ENCODE measurements at places on chromosomes 3 and 15.
A peak's percentile ranks its signal among the peaks of the same experiment; 100 is the strongest.

- no peak for DNase-seq
Observed at GRCh38 chr3:70979983-70980645, 603.4 kb downstream of the FOXP1 start.

DNA sequence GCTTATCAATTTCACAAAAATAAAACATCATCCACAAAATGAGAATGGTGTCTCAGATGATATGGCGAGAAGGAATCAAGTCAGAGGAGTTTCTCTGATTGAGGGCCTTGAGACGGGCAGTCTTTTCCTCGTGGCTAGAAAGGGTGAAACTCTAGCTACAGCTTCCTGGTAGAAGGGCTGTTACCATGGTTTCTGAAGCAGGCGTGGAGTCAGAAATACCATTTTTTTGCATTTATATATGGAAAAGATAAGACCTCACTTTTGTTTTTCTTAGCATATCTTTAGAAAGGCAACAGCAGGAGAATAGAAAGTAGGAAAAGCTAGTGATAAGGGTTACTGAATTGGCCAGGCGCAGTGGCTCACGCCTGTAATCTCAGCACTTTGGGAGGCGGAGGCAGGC, 17.3 kb upstream of the SAMD7 start:
- no peak for DNase-seq

- no peak for DNase-seq
Observed at GRCh38 chr3:129485721-129486663, 42.4 kb upstream of the RHO start.

DNA sequence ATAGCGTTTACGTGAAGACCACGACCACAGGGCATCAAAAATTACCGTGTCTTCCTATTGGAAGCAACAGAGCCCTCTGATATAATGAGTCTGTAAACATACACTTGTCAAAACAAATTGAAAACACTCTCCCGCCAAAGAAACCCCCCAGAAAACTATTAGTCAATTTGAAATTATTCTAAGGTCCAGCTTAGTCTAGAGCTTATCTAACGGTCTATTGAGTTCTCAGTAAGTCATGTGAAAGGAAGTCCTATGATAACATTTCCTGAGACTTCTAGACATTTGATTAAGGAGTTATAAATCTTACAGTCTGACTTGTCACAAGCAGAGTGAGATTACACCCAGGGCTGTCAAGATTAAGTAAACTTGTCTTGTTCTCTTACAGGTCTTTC, 356.3 kb downstream of the FOXP1 start:
- no peak for DNase-seq

GRCh38 chr3:125072301-125072700, 16.5 kb upstream of the HEG1 start:
- DNase-seq = no peak

DNA sequence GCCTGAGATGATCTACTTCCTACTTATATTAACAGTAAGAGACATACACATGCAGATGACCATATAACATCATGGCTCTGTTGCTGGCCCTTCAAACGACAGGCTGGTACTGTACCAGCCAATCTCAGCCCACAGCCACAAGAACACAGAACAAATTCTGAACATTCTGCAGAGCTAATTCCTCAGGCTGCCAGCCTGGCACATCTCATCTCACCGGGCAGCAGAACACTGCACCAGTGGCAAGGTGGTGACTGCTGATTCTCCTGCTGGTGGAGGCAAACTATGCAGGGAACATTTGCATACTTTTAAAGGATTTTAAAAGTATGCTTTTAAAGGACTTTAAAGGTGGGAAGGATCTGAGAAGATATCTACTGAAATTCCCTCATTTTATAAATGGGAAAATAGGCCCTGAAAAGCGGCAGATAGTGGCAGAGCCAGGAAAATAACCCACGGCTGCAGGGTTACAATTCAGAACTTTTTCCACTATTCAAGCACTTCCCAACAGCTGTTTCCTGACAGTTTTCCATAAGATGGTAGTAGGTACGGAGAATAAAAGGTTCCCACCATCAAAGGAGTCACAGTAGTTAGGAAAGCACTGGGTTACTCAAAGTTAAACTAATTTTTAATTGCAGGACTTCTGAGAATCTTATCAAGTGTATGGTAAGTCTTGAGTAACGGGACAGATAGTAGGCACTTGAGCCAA, 37.3 kb downstream of the SUMF1 start:
- no peak for DNase-seq

DNA sequence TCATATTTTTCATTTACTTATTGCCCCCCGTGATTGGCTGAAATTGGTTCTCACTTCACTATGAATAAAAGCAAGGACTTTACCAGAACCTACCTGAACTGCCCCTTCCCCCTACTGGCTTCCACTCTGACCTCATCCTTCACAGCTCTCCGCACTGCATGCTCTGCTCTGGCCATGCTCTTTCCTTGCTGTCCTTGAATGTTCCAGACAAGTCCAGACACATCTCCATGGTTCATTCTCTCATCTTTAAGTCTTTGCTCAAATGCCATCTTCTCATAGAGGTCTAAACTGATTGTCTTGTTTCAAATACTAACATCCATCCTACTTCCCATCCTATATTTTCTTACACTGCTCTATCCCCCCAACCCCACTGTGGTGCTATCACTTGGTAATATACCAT, 129.4 kb downstream of the CHST2 start:
- DNase-seq = no peak

DNA sequence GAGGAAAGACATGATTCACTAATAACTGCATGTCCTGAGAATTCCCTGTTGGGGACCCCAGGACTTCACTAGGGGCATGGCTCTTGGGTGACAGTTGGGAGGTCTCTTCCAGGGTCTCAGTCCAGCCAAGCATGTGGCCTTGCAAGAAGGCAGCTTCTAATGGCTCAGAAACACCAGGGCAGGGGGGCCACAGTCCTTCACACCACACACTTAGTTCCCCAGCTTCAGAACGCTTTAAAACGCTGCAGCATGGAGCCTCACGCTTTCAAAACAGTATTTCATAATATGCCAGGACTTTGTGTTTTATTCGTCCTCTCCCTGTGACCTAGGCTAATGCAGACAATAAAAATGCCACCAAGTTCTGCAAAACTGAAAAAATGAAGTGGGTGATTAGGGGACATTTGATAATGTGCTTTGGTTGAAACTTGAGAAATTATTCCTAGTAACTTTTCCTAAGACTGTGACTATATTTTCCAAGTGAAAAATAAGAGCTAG, 48.4 kb upstream of the LIMD1 start:
- no peak for DNase-seq

DNA sequence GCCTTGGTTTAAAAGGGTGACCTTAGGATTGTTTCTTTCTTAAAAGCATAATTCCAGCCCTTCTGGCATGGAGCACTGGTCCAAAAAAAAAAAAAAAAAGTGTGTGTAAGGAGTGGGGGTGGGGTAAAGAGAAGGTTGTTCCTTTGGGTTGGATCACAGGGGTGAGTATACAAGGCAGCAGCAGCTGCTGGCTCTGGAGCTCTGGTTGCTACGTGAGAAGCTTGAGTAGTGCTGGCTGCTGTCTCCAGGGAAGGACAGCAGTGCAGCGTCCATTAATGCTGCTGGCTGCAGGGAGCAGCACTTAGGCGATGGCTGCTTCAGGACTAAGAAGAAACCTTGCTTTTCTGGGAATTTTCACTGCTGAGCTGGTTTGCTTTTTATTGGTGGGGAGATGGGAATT, 2.3 kb downstream of the SETD5 start:
- DNase-seq = peak; percentile 54

- DNase-seq = no peak
Observed at GRCh38 chr3:87873136-87873535, 185.7 kb downstream of the CGGBP1 start.

Measured in hematopoietic multipotent progenitor cell treated with erythropoietin and hydrocortisone succinate and interleukin-3 and kit ligand, for 17 days (in vitro differentiated cells).